NCI-H524 (cell line): ENCODE measurements at places on chromosomes 2 and 18.

DNA sequence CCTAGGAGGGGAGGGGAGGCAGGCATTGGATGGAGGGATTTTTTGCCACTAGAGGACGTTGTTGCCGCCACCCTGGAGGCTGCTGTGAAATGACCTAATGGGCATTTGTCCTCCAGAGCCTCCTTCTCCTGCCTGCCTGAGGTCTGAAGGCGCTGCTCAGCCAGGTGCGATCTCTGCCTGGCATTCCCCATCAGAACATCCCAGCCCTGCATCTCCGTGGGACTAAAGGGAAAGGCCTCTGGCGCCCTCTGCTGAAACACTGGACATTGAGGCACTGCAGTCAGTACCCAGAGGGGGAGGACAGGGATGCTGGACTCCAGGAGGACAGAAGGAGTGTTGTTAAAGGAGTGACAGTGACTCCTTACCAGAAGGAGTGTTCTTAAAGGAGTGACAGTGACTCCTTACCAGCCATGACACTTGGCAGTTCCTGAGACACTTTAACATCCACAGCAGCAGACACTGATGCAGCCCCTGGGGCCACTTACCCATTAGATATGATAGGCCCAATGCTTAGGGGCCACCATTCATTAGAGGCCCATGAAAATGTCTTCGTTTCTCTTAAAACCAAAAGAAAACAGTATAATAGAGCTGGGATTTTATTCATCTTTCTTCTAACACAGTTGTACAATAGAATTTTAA lies 17.0 kb downstream of the THNSL2 start:
- peak; percentile 68 for DNase-seq

- DNase-seq: no peak
These were observed 253.8 kb downstream of the TNS1 start for GRCh38 chr2:217749008-217749407.

DNA sequence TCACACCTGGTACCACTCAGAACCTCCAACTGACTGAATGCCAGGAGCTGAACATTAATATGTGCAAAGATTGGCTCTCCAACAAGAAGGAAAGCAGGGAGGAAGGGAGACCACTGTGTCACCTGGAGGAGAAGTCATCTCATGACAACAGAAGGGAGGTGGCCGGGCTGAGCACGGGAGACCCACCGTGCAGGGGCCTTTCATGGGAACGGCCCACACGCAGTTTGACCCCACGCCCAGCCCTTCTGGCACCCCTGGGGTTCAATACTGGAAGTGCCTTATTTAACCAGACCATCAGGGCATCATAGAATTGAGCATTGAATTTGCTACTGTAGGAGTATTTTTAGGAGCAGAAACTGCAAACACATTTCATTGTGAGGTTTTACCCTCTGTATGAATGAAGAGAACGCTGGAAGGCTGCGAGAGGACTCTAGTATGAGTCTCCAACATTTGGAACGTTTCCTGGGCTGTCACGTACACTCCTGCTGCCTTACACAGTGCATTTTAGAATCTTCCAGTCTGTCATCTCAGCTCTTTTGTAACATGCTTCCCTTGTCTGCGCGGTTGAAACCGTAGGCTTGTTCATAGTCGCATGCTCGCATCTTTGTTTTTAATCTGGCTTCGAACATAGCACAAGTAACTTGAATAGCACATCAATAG lies 132.1 kb downstream of the NFATC1 start:
- no peak for DNase-seq

GRCh38 chr2:68088940-68089339 lies 26.1 kb upstream of the C1D start:
- DNase-seq: no peak

- DNase-seq: peak; percentile 87
These were observed 599.2 kb downstream of the NR4A2 start for GRCh38 chr2:155733091-155733853.

DNA sequence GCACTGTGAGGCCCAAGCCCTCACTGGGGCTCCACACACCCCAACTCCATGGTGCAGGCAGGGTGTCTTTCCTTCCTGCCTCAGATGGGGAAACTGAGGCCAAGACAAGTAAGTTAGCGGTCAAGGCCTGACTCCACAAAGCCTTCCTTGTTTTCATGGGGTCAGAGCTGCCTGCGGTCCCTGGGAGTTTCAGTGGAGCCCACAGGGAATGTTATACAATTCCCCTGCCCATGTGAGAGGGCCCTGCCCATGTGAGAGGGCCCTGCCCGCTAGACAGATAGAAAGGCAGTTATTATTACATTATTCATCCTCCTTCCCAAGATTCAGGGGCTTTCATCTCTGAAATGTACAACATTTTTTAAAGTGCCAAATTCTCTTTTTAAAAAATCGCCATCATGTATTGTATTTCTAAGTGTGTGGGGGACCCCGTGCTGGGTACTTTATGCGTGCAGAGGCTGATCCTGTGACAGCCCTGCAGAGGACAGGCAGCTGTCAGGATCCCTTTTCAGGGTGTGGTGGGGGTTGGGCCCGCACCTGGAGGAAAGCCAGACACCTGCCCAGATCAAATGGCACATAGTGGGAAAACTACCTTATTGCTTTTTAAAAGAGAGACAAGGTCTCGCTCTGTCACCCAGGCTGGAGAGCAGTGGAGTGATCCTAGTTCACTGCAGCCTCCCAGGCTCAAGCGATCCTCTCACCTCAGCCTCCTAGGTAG lies 23.4 kb downstream of the FBLN7 start:
- DNase-seq: no peak

GRCh38 chr2:47735136-47735869 lies 47.6 kb upstream of the MSH6 start:
- DNase-seq: no peak

GRCh38 chr2:151922845-151923666 lies 94.8 kb upstream of the ARL5A start:
- DNase-seq: no peak

DNA sequence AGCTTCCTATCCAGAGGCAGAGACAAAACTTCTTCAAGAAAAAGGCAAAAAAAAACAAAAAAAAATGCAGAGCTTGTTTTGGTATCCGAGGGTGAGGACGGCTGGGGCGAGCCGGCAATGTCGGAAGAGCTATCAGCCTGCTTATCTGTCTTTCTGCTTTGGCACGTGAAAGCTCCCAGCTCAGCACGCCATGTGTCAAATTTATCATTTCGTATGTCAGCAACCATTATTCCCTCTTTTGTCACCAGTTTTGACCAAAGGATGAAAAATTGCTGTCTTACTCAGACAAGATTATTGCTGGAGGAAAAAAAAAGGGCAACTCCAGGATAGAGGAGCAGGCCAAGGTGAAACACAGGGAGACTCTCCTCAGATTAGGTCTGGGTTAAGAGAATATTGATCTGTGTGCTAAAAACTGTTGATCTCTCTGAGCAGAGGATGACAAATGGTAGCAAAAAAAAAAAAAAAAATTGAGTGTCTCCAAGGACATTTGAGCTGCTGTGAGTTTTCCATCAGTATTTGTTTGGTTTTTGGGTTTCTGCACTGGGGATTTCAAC lies 532.0 kb upstream of the POU3F3 start:
- DNase-seq: no peak

GRCh38 chr2:119775102-119775501 lies 15.4 kb downstream of the PTPN4 start:
- no peak for DNase-seq

GRCh38 chr2:239821694-239822075 lies 203.5 kb downstream of the NDUFA10 start:
- no peak for DNase-seq
